Stimulated activated naive CD8-positive, alpha-beta T cell treated with anti-CD3 and anti-CD28 coated beads, Interleukin-15, Interleukin-2, amounts not matched to agents 100 U/mL and 50 U/mL, for 24 hours (primary cell): ENCODE measurements at places on chromosomes 7 and 10.

GRCh38 chr7:23523486-23524075 lies 8.2 kb downstream of the TRA2A start:
- no peak for DNase-seq

DNA sequence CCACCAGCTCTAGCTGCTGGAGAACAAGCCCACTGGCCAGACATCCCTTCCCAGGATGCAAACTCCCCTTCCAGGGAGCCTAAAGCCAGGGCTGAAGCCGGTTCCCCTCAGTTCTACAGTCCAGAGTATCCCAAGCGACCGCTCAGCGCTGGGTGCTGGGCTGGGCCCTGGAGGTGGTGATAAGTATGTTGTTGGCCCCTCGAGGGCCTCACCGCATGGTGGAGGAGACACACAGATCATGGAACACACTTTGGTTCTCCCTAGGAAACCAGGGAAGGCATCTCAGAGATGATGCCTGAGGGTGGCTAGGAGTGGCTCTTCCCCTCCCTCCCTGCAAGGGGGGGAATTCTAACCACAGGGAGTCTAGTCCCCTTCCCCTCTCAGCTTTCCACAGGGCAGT lies 4.4 kb downstream of the PODXL start:
- no peak for DNase-seq

- DNase-seq = no peak
Measured at GRCh38 chr10:10403762-10404161, 613.9 kb upstream of the CELF2 start.

DNA sequence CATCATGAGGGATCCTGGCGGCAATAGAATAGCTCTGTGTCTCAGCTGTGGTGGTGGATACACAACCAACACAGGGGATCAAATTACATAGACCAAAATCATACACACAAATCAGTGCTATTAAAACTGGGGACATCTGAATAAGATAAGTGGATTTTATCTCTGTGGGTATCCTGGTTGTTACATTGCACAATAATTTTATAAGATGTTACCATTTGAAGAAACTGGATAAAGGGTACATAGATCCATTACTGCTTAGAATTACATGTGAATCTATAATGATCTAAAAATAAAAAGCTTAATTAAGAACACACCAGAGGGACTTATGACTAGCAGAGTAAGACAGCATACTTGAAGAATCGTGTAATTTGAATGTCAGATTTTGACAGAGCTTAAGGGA lies 8.2 kb upstream of the FAM3C start:
- no peak for DNase-seq

GRCh38 chr10:70379581-70380176 lies 2.7 kb downstream of the LRRC20 start:
- peak; percentile 19 for DNase-seq

DNA sequence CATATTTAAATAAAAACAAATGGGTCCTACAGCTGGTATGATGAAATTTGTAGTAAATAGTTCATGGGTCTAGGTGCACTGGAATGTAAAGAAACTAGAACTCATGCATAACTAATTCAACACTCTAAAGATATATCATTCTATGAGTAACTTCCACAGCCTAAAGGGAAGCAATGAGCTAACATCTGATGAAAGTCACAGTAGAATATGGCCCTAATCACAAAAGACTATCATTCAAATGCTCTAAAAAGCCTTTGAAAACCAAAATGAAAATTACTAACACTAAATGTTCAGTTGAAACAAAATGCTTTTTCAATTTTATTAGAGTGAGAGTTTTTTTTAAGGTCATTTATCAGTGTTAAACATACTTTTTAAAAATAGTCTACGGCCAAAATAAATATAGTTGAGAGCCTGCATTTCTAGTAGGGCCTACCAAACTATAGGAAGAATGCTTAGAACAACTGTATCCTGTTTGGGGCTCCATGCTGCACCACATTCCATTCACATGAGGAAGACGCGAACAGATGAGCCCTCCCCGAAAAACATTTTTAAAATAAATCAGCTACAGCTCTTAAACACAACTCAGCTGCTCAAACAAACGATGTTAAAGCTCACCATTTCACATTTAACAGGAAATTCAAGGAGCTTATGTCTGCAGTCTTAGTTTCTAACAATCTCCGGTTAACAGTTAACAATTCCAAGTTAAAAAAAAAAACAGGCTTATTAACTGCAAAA lies 134.5 kb downstream of the NRBF2 start:
- DNase-seq = no peak

- peak; percentile 48 for DNase-seq
Measured at GRCh38 chr7:21338728-21339164, 89.1 kb upstream of the SP4 start.

- no peak for DNase-seq
Measured at GRCh38 chr7:118467381-118467780, 242.9 kb downstream of the ANKRD7 start.

DNA sequence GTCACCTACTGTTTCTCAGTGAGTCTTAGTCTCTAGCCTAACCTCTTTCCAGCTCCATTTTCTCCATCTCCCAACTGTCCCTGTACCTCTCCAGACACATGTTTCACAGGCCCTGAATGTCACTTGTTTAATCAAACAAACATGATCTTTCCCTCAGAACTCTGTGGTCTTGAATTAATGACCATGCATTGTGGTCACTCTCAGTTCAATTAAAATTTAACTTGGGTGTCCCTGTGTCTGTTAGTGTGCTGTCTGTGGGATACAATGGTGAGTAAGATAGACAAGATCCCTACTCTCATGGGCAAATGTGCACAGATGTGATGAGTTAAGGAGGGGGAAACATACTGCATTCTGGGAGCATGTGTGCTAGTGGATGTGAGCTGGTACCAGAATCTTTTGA lies 65.0 kb downstream of the RBM33 start:
- DNase-seq = no peak

- DNase-seq = no peak
Measured at GRCh38 chr10:33800545-33800944, 466.1 kb upstream of the NRP1 start.

DNA sequence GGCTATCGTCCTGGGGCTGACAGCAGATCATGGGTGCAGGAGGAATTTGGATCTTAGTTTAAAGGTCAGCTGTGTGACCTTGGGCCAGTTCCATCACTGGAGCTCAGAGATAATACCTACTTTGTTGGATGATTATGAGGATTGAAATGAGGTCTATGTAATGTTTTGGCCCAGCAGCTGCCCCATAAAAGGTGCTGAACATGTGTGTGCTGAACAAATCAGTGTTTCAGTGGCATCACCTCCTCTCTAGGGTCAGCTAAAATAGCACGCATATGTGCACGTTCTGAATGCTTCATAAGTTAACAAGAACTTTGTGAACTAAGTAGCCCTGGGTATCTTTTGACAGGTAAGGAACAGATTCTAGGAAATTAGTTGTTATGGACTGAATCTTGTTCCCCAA lies 84.8 kb upstream of the LRRC18 start:
- no peak for DNase-seq

DNA sequence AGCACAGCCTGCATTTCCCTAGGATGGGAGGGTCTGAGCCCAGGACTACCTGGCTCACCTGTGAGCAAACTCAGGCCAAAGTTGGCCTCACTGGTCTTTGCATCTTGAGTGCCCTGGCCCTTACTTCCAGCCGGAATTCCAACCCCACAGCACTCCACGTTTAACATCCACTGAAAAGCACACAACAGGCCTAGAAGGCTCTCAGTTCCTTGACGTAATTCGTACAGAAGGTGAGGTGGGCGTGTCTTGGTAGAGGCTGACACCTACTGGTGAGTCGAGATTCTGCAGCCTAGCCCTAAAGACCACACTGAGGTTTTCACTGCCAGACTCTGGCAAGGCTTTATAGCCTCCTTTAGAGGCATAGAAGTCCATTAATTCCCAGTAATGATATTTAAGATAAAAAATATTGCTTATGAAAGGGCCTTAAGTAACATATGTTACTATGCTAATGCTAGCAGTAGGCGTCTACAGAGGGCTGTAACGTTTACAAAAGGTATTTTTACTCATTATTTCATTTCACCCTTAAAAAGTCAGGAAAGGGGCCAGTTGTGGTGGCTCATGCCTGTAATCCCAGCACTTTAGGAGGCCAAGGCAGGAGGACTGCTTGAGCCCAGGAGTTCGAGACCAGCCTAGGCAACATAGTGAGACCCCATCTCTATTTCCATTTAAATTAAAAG lies 95.8 kb downstream of the HIP1 start:
- DNase-seq = peak; percentile 73

GRCh38 chr7:31192986-31193385 lies 140.9 kb downstream of the ADCYAP1R1 start:
- peak; percentile 13 for DNase-seq

- DNase-seq = no peak
Measured at GRCh38 chr7:33806298-33807154, 98.8 kb upstream of the BMPER start.

GRCh38 chr10:76133597-76134255 lies 702.3 kb downstream of the LRMDA start:
- DNase-seq = no peak

- DNase-seq = no peak
Measured at GRCh38 chr7:44805950-44806349, 9.5 kb downstream of the PPIA start.

DNA sequence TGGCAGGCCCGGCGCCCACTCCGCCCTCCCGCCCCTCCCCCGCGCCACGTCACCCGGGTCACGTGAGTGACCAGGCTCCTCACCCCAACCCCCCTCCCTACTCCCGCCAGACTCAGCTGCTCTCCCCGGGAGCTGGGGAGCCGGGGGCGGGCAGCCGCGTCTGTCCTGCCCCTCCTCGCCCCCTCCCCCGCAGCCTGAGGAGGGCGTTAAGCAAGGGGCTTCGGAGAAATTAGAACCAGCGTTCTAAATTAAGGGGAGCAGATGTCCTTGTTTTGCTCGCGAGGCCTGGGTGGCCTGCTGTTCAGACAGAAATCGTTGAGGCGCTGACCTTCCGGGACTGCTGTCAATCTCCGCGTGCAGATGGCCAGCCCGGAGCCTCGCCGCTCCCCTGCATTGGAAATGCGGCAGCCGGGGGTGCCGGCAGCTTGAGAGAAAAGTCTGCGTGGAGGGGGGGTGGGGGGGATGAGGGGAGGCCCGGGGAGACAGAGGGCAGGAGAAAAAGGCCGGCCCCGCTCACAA lies 102.2 kb upstream of the ZNF438 start:
- peak; percentile 76 for DNase-seq

DNA sequence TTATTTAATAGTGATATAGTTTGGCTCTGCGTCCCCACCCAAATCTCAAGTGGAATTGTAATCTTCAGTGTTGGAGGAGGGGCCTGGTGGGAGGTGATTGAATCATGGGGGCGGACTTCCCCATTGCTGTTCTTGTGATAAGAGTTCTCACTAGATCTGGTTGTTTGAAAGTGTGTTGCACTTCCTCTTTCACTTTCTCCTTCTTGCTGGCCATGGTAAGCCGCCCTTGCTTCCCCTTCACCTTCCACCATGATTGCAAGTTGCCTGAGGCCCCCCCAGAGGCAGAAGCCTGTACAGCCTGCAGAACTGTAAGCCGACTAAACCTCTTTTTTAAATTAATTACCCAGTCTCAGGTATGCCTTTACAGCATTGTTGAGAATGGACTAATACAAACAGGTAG lies 101.4 kb downstream of the MTPAP start:
- DNase-seq = no peak

DNA sequence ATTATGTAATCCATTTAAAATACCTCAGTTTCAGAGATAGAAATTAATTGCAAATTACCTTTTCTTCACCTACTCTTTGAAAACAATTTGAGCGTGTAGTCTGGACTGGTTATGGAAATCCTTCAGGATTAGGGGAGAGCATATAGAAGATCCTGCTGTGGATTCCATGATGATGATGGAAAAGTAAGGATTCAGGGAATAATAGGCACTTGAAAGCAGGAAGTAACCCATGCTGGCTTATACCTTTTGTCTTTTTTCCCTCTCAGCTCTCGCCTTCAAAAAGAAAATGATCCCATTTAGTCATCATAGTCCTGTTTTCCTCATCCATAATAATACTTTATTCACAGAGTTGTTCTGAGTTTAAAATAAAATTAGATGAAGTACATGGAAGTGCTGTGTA lies 4.4 kb downstream of the HBP1 start:
- no peak for DNase-seq
